ENCODE measurements at places on chromosomes 13 and 19.

DNA sequence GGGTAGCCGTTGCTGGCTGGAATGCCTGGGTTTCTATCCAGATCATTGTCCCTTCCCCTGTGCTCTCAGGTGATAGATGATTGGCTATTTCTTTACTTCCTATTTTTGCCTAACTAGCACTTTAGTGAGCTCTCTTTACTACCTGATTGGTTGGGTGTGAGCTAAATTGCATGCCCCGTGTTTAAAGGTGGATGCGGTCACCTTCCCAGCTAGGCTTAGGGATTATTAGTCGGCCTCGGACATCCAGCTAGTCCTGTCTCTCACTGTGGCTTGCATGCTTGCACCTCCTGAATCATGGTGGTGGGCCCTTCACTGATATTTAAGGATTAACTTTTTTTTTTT lies 10.1 kb downstream of the TTYH1 start:
- DNase-seq = no peak

GRCh38 chr13:29125934-29126424 lies 305.8 kb downstream of the MTUS2 start:
- no peak for DNase-seq

GRCh38 chr13:87925006-87925405 lies 253.8 kb downstream of the SLITRK5 start:
- DNase-seq = no peak

- DNase-seq = no peak
Measured at GRCh38 chr13:29526741-29527140, 68.7 kb downstream of the SLC7A1 start.

DNA sequence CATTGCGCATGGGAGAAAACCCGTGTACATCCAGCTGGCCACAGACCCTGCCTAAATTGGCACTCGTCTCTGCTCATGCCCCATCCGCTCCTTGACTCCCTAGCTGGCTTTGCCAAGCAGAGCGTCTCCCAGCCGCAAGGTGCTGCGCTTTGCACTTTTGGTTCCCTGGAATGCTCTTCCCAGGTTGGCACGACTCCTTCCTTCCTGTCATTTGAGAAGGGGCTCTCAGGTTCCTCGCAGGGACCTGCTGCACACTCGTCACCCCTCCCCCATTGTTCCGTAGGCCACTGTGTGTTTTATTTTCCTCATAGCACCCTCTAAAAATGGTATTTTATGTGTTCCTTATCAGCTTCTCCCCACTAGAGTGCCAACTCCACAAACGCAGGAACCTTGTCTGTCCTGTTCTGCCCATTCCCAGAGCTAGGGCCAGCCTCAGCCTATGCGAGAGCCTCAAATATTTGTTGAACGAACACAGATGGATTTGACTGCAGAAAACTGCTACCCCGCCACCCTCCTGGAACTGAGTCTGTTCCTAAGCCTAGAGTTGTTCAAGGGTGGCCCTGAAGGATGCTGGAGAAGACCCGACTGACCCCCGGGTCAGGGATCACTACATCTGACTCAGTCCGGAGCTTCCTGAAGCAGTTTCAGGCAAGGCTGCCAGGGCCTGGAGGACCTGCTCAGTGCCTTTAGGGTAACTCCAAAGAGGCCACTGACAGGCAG lies 8.4 kb upstream of the CEBPA start:
- DNase-seq = no peak

DNA sequence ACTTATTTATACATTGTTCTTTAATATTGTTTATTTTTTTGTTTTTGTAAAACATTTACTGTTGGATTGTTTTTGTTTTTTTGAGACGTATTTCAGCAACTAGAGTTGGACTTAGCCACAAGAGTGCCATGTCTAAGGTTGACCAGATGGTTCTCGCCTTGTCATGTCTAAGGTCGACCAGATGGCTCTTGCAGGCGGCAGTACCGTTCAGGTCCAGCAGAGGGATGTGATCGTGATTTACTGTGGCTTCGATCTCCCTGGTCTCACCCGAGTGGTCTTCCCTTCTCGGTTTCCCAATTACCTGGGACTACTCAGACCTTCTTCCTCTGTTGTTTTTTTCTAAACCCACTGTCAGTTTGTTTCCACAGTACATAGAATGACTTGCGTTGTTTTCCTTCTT lies 1438.6 kb downstream of the UQCRFS1 start:
- no peak for DNase-seq

- no peak for DNase-seq
Measured at GRCh38 chr19:12975221-12975741, 5.9 kb downstream of the DAND5 start.

DNA sequence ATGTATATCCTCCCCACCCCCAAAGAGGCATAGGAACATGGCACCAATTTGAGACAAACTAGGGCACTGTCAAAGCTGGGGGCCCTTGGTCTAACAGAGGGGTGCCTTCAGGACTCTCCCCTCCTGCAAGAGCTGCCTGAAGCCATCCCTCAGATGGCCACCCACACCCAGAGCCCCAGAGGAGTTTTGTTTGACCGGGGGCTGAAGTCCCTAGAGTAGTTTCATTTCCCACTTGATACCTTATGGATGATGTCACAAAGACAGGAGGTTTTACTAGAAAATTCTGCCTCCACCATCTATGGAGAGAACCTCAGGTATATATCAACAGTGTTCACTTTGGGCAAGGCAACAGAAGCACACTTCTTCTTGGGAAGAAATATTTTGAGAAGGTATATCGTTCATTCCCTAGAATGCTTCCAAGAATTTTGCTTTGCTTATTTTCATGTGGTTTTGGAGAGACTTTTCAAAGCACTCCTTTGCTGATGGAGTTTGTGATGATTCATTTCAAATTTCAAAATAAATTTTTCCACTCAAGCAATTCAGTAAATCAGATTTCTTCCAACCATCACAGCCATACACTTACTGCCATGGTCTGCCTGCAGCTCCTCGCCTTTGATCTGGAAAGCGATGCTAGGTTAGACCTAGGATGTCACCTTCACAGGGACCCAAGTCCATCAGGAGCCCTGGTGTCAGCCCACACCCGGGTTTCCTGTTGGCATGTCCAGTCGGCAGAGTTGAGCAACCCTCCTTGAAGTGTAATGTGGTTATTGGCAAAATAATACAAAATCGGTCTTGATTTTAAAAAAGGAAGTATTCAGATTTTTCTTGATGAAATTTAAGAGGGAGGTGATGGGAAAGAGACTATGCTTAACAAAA lies 207.0 kb downstream of the SHISA2 start:
- no peak for DNase-seq

Data from stimulated activated CD8-positive, alpha-beta memory T cell treated with anti-CD3 and anti-CD28 coated beads, Interleukin-7, amount 100 ng/mL, for 4 hours (primary cell).